CD4-positive, alpha-beta memory T cell (primary cell): ENCODE measurements at places on chromosomes 3 and 15.

DNA sequence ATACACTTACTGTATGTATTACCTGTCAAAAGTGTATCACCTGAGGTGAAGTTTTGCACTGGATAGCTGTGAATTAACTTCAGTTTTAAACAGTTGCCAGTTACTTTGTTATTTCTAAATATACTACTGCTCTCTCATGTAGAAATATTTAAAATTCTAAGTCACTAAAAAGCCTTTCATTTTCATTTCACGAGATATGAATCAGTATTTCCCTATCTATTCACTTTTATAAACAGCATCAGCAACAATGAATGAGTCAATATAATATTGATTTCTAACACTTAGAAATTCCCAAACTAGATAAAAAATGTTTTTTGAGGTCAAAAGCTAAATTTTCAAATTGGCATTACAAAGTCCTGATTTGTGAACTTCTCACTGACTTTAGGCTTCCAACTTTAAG is 32.6 kb downstream of the UBE3A start:
- no peak for DNase-seq
- H3K27ac ChIP-seq, result no peak overlapping the region
- peaks cover 15% of the 10 kb centered on the region for H3K4me1 ChIP-seq
- no peak overlapping the region for H3K4me3 ChIP-seq
- H3K36me3 ChIP-seq, result peaks cover 27% of the 10 kb centered on the region

DNA sequence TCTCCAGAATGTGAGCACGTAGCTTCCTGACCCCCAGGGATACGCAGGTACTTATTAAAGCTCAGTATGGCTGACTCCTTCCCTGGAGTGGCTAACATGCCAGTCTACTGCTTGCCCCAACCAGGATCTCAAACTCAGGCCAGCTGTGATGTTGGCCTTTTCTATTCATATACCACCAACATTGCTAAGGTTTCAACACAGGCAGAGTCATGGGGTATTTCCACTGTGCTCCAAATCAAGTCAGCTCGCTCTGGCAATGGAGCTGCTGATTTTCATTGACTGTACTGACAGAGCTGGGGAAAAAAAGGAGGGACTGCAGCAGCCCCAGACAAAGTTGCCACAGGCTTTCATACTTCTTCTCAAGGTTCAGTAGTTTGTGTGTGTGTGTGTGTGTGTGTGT is 87.0 kb downstream of the CFAP20DC start:
- DNase-seq, result no peak
- no peaks in the 10 kb centered on the region for H3K27me3 ChIP-seq
- no peaks in the 10 kb centered on the region for H3K36me3 ChIP-seq
- no peak overlapping the region for H3K4me3 ChIP-seq

DNA sequence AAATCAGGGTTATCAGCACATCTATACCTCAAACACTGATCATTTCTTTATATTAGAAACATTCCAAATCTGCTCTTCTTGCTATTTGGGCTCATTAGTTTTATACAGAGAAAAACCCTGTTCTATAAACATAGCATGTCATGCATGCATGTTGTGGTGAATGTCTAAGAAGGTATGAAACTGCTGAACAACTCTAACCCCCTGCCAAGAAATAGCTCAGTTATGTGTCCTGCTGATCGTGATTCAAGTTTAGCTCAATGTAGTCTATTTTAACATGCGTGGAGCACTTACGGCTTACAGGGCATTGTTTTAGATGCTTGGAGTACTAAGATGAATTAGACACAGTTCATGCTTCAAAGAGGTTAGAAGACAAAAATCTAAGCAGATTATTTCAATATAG is 35.8 kb downstream of the MYH15 start:
- no peak overlapping the region for H3K4me3 ChIP-seq
- no peaks in the 10 kb centered on the region for H3K27me3 ChIP-seq
- no peak for DNase-seq
- no peaks in the 10 kb centered on the region for H3K36me3 ChIP-seq

GRCh38 chr3:148605521-148605920 is 92.2 kb upstream of the AGTR1 start:
- no peak for DNase-seq
- H3K27ac ChIP-seq, result no peak overlapping the region
- H3K4me3 ChIP-seq, result no peak overlapping the region
- H3K4me1 ChIP-seq, result no peaks in the 10 kb centered on the region
- no peaks in the 10 kb centered on the region for H3K27me3 ChIP-seq

GRCh38 chr3:134933997-134934396 is 138.9 kb downstream of the EPHB1 start:
- no peak overlapping the region for H3K4me3 ChIP-seq
- H3K27ac ChIP-seq, result no peak overlapping the region
- H3K27me3 ChIP-seq, result no peaks in the 10 kb centered on the region

DNA sequence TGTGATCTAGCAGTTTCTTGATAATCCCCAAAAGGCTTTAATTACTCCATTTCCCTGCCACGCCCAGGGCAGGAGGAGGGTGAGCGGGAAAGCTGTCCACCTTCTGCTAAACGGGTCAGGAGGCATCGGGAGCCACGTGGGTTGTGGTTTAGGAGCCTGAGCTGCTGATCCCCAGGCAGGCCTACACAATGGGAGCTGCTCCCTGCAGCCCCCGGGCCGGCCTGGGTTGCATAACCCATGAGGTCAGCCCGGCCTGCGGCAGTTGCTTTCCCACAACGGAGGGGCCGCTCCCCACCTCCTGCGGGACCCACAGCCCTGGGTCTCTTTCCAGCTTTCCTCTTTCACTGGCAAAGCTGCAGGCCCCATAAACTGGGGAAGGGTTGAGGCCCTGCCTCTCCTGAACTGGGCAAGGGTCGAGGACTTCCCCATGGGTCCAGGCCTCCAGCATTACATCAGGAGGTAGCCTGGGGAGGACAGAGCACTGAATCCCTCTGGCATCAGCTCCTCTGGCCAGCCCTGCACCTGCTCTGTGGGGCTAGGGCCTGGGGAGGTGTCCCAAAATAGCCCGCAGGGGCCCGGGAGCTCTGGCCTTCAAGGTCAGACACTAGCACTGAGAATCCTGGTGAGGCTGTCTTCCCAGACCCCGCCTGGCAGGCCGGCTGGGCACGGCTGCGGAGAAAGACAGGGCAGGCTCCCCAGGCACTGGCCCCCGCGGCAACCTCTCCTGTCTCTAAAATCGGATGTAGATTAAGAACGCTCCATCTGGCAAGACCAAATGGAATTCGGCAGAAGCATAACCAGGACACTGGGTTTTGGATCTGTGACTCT is 47.3 kb downstream of the ZDHHC19 start:
- no peak for DNase-seq
- H3K4me3 ChIP-seq, result no peak overlapping the region
- peaks cover 10% of the 10 kb centered on the region for H3K4me1 ChIP-seq
- H3K36me3 ChIP-seq, result no peaks in the 10 kb centered on the region
- H3K27me3 ChIP-seq, result no peaks in the 10 kb centered on the region
